H7 (cell line): ENCODE measurements at places on chromosomes 7 and 10.

DNA sequence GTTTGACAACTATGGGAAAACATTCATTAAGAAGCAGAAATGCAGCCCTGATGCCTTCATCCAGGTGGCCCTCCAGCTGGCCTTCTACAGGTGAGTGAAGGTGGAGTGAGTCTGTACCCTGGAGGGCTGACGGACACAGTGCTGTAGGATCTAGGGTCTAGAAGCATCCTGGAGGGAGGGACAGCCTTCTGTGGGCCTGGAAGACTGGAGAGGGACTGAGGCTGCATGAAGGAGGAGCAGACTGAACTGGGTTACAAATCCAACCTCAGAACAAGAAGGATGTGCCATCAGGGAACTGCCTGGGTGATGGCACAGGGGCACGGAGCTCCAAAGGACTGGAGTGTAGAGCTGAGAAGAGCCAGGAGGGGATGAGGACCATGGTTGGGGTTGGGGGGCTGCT lies 27.5 kb upstream of the C10orf53 start:
- no peak for DNase-seq

- DNase-seq: no peak
Measured at GRCh38 chr7:107551936-107552335, 11.8 kb downstream of the COG5 start.

DNA sequence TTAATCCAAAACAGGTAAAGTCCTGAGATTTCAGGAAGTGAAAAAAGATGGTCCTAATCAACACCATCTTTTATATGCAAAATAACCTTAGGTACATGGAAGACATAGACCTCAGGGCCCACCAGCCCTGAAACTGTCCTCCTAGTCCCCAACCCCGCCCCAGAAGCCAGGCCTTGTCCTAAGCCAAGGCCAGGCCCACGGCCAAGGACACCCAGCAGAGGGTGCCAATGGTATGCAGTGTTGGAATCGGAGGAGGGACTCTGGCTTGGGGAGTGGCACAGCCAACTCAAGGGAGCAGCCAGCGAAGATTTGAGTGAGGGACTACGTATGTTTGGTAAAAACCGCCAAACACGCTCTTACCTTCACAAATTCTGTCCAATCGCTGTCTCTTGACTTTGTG lies 96.7 kb downstream of the ZRANB1 start:
- peak; percentile 77 for DNase-seq

DNA sequence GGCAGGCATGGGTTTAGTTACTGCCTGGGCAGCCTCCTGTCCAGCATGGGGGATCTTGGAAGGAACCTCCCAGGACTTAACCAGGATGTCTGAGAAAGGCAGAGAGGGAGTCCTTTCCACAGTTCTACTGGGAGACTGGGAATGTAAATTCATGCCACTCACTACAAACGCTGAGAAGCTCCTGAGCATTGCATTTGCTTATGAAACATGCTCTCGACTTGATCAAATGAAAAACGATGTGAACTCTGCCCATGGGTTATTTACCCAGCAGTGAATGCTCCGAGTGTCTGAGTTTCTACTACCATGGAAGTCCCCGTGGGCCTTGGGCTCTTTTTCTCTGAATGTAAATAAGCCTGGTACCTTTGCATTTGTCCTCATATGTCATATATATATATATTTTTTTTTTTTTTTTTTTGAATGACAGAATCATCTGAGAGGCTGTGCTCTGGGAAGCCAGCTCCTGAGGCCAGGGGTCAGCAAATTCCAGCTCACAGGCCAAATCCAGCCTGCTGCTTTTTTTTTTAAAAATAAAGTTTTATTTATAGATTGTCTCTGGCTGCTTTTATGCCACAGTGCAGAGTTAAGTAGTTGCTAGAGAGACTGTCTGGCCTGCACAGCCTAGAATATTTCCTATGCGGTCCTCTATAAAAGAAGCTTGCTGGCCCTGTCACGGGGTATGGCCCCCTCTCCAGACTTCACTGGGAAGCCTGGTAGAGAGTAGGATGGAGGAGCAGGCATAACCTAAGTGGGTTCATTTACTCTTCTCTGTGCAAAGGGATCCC lies 21.4 kb upstream of the RAPGEF5 start:
- no peak for DNase-seq

DNA sequence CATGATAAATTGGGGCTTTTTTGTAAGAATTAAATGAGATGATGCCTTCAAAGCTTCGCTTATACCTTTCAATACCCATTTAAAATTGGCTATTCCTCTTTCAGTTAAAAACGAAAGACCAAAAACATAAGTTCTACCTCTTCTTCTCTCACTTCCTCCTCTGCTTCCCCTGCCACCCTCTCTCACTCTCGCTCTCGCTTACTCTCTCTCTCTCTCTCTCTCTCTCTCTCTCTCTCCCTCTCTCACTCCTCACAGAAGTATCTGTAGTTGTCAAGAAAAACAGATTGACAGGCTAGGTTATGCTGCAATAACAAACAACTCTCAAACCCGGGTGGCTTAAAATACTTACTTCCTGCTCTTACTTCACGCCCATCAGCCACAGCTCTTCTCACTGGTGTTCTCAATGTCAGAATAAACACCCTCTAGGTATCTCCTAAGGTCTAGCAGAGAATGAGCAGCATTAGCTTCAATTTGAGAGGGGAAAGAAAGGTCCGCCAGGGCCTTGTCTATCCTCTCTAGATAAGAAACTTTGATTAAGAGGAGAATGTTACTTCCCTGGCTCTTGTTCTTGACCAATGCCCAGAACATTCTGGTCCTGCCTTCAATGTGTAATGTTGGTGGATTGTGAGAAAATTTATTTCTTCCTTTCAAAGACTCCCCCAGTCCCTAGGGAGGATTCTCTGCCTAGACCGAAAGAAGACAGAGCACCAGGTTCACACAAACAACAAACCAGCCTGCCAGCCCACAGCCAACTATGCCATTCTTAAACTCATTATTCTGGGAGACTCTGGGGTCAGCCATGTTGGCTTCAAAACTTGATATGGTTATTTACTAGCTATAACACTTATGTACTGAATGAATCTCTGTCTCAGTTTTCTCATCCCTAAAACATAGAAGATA lies 1028.7 kb downstream of the XPNPEP1 start:
- DNase-seq: no peak

GRCh38 chr7:91344911-91345310 lies 80.7 kb downstream of the FZD1 start:
- no peak for DNase-seq

DNA sequence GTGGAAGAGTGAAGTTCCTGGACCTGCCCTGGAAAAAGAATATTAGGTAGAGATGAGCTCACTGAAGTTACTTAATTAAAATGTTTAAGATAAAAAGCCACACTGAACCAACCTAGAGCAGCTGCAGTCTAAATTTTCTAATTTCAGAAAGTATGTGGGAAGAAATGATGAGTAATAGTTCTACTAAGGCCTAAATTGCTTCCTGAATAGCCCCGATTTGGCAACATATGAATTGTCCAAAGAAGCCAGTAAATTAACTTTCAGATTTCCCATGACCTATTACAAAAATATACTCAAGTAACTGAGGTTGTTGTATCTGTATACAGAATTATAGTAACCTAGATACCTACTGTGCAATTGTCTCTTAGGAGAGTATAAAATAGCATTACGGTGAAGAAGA lies 312.6 kb downstream of the IPMK start:
- DNase-seq: no peak

- DNase-seq: no peak
Measured at GRCh38 chr7:31688996-31689395, 2.0 kb downstream of the PPP1R17 start.

DNA sequence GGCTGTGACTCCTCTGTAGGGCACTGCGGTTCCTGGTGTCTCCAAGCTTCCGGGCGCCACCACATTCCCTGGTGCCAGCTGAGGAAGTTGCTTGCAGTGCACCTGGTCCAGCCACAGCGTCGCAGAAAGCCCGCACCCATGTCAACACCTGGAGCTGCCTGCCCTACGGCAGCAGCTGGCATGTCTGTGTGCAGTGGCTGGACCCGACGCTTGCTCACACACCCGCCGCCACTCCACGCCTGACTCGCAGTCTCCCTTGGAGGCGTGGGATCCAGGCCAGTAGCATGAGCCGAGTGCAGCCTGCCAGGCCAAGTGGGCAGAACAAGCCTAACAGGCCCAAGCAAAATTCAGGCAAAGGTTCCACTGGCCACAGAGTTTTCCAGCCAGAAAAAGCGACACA lies 118.1 kb upstream of the PHF14 start:
- no peak for DNase-seq

- DNase-seq: no peak
Measured at GRCh38 chr7:88522771-88523293, 216.1 kb upstream of the STEAP4 start.

DNA sequence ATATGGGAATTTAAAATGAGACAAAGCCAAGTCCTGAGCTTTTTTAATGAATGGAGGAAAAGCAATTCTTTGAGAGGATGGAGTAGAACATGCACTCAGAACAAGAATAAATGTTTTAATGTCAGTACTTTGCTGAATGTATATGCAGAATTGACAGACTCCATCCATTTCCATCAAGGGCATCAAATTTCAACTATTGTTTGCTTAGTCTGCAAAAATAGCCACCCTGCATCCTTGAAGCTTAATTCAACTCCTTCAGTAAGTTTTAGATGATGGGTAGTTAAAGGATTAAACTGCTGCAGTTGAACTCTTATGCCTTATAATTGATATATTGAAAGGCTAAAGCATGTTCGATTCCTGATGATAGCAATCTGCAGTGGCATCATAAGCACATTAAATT lies 99.7 kb upstream of the IFRD1 start:
- no peak for DNase-seq

DNA sequence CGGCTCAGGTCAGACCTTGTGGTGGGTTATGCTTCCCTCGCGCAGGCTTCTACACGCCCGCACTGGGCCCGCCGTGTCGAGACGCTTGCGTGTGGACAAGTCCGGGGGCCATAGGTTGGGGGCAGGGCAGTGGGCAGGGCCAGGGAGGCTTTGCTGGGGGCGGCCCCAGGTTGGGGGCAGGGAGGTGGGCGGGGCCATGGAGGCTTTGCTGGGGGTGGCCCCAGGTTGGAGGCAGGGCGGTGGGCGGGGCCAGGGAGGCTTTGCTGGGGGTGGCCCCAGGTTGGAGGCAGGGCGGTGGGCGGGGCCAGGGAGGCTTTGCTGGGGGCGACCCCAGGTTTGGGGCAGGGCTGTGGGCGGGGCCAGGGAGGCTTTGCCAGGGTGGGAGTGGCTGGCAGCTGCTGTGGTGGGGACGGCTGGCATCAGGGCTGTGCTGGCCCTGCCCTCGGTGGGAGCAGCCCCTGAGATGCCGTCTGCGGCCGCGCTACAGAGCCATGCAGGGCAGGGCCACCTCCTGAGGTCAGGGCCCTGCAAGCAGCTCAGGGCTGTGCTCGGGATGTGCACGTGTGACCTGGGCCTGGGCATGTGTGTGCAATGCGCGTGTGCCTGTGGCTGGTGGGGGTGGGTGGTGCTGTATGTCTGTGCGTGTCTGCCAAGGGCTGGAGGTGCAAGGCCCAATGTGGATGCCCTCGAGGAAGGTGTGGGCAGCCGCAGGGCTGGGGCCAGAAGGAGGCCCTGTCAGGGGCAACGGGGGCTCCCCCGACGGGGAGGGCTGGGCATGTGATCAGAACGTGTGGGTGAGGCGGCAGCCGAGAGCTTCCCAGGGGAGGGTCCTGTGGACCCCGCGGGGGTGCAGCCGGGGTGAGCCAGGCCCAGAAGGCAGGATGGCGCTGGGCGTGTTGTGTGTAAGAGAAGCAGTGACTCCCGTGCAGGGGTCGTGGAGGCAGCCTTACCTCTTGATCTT lies 72.5 kb upstream of the NKX6-2 start:
- peak; percentile 95 for DNase-seq

DNA sequence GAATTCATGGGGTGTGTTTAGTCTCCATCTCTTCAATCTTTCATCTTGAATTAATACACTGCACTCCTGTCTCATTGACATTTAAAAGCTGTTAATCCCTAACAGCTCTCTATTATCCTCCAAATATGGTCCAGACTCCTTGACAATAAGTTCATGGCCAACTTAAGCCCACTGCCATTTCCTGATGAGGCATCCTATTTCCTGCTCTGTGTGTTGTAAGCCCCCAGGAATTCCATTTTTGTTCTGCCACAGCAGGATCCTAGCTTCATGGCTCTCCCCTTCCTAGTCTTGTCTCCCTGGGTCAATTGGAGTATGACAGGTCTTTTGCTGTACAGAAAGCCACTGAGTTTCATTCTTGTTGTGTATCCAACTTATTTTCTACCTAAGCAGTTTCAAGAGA lies 218.8 kb downstream of the OTUD1 start:
- DNase-seq: no peak

DNA sequence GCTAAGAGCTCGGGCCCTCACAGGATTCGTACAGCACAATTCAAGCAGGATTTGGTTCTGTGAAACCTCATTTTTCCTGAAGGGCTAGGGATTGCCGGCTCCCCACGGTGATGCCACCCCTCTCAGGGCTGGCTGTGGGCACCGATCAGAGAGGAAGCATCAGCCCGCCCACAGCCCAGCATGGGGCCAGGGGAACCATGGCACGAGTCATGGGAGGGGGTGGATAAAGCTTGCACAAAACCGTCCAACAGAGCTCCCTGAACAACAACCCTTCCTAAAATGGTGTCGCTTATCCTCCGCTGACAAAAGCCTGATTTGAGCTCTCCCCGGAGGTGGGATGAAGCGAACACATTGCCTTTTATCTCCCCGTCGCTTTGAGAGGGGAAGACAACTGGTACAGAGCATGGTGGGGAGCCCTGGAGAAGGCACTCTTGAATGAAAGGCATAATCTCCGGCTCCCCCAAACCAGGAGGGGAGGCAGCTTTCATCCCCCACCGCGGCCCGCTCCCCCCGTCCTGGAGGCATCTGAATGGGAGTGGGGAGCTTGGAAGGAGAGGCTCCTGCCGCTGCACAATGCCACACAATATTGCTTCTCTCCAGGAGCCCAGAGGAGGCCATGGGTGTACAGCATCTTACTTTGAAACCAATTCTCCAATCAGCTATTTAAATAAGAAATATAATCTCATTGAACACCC lies 144.0 kb downstream of the RPS24 start:
- DNase-seq: peak; percentile 49

- DNase-seq: no peak
Measured at GRCh38 chr7:142104550-142105527, 6.7 kb upstream of the MGAM2 start.

DNA sequence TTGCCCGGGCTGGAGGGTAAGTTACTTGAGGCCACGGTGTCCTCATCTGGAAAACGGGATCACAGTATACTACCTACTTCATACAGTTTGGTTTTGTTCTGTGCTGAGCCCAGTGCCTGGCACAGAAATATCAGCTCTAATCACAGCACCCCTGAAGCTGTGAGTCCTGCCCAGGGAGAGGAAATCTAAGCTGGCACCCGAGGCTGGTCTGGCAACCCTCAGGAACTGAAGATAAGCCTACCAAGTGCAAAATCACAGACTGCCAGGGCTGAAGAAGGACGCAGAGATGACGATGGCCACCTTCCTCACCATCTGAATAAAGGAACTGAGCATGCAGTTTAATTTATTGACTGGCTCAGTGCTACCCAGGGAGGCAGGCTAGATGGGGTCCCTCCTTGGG lies 7.7 kb upstream of the TMEM120A start:
- DNase-seq: no peak

DNA sequence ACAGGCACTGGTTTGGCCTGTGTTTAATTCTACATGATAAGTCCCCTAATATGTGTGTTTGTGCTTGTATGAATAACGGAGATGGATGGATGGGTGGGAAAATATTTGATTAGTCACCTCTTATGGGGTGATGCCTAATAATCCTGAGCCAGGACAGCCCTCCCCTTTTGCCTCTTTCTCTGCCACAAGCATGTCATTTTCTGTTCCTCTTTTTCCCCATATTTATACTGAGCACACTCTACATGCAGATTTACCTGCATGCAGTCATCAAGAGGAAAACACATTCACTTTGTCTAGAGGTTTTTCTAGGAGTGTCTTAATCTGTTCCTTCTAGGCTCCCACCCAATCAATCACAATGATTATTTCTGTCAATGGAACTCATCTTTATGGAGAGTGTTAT lies 111.6 kb upstream of the TBX20 start:
- DNase-seq: no peak

GRCh38 chr7:157061979-157062378 lies 51.5 kb upstream of the MNX1 start:
- DNase-seq: no peak
